ENCODE measurements at places on chromosomes 2 and 18. TPM values are rescaled to one million over a fixed set of nuclear protein-coding genes. Genes with fewer than 3 reads are reported as not detected.

C1QL2 gene
- total RNA-seq: not detected

FAM124B gene
- total RNA-seq: 0.26 TPM

NAT8 gene
- total RNA-seq: not detected

MYL1 gene
- not detected for total RNA-seq

ZAP70 gene
- total RNA-seq: not detected

IL18RAP gene
- 0.26 TPM for total RNA-seq

ANO7 gene
- total RNA-seq: 1.4 TPM

DPYSL5 gene
- not detected for total RNA-seq
